Karpas-422 (cell line): ENCODE measurements at places on chromosomes 3 and 15. TPM values are rescaled to one million over a fixed set of nuclear protein-coding genes. Genes with fewer than 3 reads are reported as not detected.
A peak's percentile ranks its signal among the peaks of the same experiment; 100 is the strongest.

DNA sequence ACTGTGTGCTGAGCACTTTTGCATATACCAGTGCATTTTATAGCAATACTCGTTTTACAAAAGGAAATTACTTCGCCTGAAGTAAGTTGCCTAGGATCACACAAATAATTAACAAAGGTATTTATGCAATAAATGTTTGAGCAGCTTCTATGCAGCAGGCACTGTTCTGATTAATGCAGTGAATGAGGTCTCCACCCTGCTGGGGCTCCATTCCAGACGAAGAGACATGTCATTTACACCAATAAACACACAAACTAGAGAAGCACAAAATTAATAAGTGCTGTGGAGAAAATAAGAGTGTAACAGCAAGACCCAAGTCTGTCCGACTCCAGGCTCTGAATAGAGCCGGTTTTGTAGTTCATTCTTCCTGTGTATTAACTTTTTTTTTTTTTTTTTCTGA lies 17.5 kb downstream of the NOX5 start:
- no peak for DNase-seq

- DNase-seq: no peak
Observed at GRCh38 chr15:99121207-99121606, 16.3 kb downstream of the SYNM start.

The GOLGA6L9 gene
- total RNA-seq: 3.4 and 4.0 TPM in 2 replicates

The TEX55 gene
- not detected in 2 replicates for total RNA-seq

The ACSBG1 gene
- not detected in 2 replicates for total RNA-seq

The FBXW12 gene
- not detected in 2 replicates for total RNA-seq

DNA sequence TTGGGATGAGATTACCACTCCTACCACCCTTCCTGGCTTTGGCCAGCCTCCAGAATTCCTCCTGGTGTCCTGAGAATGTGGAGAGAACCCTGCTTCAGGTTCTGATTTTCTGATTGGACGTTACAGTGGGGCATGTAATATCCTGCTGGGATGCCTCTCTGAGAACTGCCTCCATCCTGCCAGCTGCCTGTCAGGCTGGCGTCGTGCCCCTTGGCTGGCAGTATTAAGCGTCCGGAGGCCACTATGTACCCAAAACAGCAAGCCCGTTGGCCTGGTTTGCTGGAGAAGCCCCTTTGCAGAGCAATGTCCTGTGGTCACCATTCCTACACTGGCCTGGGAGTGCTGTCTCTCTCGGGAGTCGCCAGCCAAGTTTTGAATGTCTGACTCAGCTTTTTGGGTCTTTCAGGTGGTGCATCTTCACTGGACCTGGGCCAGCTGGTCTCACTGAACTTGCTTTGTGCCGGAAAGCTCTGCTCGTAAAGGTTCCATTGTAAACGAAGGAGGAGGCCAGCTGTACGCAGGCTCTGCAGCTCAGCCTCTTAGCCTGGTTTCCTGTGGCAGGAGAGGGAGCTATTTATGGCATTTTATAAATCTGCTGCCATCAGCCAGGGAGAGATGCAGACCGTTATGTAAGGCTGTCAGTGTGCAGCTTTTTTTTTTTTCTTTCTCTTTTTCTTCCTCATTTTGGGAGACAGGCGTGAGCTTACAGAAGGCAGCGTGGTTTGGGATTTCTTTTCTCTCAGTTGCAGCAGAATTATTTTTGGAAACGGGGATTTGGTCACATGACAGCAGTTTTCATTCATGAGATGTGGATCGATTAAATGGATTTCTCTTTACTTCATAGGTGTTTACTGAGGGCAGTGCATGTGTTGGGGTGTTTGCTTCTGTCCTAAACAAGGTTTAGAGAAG lies 19.0 kb upstream of the TRAK1 start:
- peak; percentile 69 for DNase-seq

The ROPN1B gene
- not detected in 2 replicates for total RNA-seq

DNA sequence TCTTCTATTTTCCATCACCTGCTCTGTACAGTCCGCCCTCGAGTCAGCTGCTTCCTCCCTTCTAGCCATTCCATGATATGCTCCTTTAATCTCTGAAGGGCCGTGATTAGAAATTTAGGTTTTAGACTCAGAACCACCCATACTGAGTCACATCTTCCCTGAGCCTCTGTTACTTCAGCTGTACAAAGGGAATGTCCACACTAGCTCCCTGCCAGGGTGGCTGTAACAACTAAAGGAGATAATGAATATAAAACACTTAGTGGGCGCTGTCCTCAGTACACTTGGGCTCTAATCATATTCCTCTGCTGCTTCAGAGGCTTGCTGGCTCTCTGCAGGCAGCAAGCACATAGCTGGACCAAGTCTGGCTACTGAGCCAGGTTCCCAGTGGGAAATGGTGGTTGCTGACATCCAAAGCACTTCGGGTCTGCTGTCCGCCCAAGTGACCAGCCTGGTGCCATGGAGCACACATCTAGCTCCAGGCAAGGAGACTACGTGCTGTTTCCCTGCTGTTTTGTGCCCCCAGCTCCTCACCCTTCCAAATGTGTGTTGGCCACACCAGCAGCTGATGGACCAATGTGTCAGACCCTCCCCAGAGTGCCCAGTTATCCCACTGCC lies 901 bp upstream of the CHST14 start:
- no peak for DNase-seq

DNA sequence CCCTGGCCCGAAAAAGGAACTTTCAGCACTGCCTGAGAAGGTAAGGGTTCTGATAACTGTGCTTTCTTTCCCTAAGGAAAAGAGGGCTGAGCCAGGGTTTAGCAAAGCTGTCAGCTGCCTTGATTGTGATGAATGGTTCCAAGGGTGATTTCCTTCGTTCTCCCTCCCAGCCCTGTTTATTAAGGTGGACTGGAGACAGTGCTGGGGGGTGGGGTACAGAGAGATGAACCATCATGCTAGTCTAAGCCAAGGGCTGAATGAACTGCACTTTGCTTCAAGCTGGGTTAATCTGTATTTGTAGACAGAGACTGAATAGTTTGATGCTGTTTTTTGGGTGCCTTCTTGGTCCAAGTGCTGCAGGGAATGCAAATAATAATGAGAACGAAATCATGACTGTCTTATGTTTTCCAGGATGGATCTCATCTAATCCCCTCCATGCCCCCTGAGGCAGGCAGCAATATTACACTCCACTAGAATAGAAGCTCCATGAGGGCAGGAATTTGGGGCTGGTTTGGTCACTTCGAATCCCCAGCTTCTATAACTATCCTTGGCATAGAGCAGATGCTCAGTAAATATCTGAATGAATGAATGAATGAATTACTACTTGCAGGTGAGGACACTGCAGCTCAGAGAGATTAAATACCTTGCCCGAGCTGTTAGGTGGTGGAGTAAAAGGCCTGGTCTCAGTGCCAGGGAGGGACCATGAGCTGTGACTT lies 10.9 kb downstream of the PXYLP1 start:
- no peak for DNase-seq

DNA sequence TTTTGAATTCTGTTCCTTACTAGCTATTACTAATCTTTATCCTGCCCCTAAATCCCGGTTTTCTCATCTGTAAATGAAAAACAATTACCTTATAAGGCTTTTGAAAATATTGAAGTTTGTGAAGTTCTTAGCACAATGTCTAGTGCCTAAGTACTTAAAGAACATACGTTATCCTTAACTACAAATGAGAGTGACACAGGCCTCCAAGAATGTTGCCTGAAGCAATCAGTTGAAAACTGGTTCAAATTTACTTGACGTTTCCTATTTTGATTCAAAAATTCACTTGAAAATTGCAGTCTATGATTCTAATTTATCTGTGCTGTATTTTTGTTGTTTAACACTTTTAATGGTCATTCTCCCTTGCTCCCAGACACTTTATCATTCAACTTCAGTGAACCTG lies 3.2 kb downstream of the SENP7 start:
- no peak for DNase-seq

GRCh38 chr3:170539897-170540296 lies 46.0 kb downstream of the SLC7A14 start:
- no peak for DNase-seq

- peak; percentile 82 for DNase-seq
Observed at GRCh38 chr3:188439080-188439479, 285.1 kb downstream of the LPP start.

DNA sequence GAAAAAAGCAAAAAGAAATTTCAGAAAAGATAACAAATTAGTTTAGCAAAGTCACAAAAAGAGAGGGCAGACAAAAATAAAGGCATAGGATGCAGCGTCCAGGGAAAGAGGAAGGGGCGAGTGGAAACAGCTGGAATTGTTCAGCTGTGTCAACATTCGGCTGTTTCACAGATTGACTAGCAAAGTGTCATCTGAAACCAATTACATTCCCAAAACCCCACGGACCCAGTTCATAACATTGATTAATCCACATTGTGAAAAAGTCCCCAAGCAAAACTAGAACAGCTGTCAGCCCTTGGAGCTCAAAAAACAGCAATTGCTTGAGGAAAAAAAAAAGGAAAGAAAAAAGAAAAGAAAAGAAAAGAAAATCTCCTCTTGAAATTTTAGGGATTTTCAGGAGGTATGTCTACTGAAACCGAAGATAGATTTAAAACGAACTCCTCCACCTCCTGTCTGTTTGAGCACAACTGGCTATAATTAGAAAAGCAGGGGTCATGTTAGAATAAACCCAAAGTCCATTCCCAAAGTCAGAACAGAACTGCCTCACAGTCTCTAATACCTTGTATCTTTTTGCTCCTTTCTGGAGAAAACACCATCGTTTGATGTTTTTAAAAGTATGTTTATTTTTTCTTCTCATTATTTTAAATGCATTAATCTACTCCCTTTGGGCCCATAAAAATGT lies 159.6 kb downstream of the RORA start:
- DNase-seq: no peak

- no peak for DNase-seq
Observed at GRCh38 chr3:54773271-54773670, 154.6 kb downstream of the LRTM1 start.

GRCh38 chr3:186382217-186382885 lies 20.3 kb upstream of the DGKG start:
- DNase-seq: no peak

- no peak for DNase-seq
Observed at GRCh38 chr3:59873576-59874230, 823.9 kb upstream of the CFAP20DC start.

- DNase-seq: peak; percentile 32
Observed at GRCh38 chr3:124032311-124032880, 40.5 kb upstream of the ROPN1 start.

The COL6A5 gene
- not detected in 2 replicates for total RNA-seq

- peak; percentile 69 for DNase-seq
Observed at GRCh38 chr15:97234851-97235610, 725.5 kb upstream of the ARRDC4 start.

The GPR87 gene
- total RNA-seq: not detected in 2 replicates

DNA sequence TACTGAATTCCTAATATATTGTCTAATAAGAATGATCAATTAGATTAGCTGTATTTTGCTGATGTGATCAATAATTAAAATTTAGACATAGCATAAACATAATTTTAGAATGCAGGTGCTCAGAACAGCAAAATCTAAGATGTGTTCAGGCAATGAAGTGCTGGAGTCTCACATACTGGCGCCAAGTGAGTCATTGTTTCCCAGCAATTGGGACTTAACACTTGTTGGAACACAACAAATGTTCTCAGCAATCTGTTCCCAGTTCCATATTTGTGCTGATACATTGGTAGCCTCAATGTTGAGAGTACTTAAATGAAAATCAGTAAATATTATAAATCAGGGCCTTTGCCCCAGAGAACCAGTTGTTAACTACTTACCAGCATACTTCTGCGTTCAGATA lies 619.0 kb downstream of the ROBO1 start:
- no peak for DNase-seq

GRCh38 chr15:99943466-99943865 lies 210.2 kb upstream of the LYSMD4 start:
- DNase-seq: no peak

DNA sequence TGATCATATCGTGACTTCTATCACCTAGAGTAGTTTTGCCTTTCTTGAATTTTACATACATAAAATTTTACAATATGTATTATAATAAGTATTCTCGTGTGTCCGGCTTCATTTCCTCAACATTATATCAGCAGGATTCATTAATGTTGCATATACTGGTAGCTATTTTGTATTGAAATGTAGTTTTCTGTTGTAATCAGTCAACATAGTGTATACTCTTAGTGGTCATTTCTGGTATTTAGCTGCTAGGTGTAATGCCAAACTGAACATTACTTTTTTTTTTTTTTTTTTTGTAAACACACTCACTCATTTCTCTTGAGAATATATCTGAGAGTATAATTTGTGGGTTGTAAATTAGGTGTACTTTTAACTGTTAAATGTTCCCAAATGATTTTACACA lies 70.1 kb downstream of the CGNL1 start:
- DNase-seq: no peak

The TIPIN gene
- total RNA-seq: 8.4 and 16.5 TPM in 2 replicates

- DNase-seq: no peak
Observed at GRCh38 chr3:15676259-15676658, 74.7 kb downstream of the BTD start.

The PLIN1 gene
- not detected in 2 replicates for total RNA-seq

- no peak for DNase-seq
Observed at GRCh38 chr3:53144446-53144845, 14.2 kb upstream of the RFT1 start.

GRCh38 chr3:23161896-23162570 lies 41.1 kb upstream of the UBE2E2 start:
- DNase-seq: no peak

The GPR149 gene
- total RNA-seq: not detected in 2 replicates

DNA sequence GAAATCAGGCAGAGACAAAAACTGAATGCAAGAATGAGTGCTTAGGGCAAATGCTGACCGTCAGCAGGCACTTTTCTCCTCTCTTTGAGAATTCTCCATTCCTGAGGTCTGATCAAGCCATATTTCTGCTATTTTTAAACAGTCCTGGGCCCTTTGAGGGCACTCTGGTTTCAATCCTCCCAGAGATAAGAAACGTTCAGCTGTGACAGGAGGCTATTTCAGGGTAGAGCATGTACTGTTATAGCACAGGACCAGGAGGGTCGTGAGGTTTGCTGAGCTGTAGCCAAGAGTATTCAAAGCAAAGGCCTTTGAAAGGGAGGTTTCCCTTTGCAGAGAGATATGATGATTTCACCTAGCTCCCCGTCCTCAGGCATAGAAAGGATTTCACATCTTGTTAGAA lies 39.6 kb upstream of the PDZRN3 start:
- DNase-seq: no peak

The SERP1 gene
- 168 and 321 TPM in 2 replicates for total RNA-seq

GRCh38 chr3:1787094-1787493 lies 311.6 kb upstream of the CNTN4 start:
- no peak for DNase-seq

DNA sequence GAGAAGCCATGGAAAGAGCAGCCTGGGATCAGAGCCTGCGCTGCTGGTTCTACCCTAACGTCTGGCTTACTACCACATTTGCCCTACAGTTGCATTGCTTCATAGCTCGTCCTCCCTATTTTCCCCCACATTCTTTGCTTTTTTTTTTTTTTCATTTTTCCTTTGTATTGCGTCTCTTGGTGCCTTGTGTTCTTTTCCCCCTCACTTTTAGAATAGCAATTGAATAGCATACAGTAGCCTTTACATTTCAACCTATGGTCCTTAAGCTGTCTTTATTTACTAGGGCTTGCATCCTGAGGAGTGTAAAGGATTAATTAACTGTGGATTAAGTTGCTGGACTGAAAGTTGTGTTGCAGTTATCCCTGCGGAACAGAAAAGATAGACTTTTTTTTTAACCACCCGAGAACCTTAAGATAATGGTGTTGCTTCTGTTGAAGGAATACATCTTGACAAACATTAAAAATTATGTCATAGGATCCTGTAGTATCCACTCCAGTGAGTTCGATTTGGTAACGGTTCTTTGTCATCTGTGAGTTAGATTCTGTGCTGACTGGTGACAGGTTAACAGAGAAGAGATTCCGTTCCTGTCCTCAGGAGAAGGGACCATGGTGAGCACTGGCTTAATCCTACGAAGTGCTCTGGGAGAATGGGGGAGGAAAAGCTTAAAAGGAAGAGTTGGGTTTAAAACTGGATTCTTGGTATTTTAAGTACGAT lies 417.4 kb upstream of the NAALADL2 start:
- no peak for DNase-seq

The SERINC4 gene
- not detected in 2 replicates for total RNA-seq

The CHAC1 gene
- total RNA-seq: 41.6 and 45.5 TPM in 2 replicates
